ENCODE measurements at places on chromosomes 3 and 15.

GRCh38 chr3:16770021-16770420, 114.7 kb upstream of the PLCL2 start:
- no peak for DNase-seq

- no peak for DNase-seq
Measured at GRCh38 chr3:195151866-195152541, 119.0 kb downstream of the XXYLT1 start.

DNA sequence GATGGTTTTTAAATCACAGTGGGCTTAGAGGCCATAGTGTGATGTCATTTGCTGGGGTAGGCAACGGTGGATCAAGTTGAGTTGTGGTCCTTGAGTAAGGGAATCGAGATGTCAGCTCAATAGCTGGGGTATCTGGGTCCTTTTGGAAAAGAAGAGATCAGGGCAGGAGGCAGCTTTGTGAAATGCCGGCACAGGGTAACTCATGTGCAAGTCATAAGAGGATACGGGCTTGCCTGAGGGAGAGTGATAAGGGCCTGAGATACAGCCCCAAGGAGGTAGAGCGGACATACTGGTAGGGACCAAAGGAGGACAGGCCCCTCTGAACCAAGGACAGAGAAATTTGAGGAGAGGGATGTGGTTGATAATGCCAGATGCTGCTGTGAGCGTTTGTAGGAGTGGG, 4.2 kb upstream of the FAM131A start:
- no peak for DNase-seq

GRCh38 chr15:33539825-33540573, 229.2 kb downstream of the RYR3 start:
- no peak for DNase-seq

- no peak for DNase-seq
Measured at GRCh38 chr15:34327906-34328305, 9.7 kb downstream of the SLC12A6 start.

DNA sequence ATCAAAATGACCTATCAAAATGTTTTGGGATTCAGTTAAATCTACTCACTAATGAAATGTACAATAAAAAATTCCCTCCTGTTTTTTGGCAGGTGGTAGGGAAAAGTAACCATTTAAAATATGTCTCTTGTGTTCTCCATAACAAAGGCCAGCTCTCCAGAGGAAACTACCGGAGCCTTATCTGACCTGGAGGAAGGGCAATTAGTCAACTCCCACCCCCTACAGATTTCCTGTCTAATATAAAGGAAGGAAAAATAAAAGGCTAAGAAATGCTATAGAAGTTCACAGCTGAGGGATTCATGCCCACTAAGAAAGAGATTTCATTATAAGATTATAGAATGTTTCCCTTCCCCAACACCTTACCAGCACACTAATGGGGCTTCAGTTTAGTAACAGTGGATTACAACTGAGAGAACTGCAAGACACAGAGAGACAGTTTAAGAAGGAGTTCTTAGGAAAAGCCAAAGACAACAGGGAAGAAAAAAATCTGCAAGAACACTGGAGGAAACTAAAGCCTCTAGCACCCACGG, 376.5 kb upstream of the KCNMB2 start:
- no peak for DNase-seq

GRCh38 chr3:159650726-159651125, 337.9 kb upstream of the IL12A start:
- DNase-seq = no peak

DNA sequence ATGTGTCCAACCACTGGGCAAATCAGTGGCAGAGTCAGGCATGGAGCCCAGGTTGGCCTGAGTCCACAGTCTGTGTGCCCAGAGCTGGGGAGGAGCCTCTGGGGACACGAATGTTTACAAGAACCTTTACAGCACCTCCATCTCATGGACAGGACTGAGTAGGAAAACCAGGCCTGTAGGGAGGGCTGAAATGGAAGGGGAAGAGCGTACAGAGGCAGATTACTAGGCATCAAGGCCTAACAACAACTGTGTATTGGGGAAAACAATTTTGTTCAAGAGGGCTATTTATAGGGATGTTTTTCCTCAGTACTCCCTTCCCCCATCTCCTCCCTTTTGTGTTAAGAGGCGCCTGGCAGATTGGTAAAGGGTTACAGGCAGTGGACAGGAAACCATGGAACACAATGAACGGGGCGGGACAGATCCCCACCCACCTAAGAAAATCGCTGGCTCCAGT, 15.1 kb upstream of the ARHGAP31 start:
- DNase-seq = no peak

- DNase-seq = no peak
Measured at GRCh38 chr3:1823867-1824266, 274.8 kb upstream of the CNTN4 start.

- DNase-seq = no peak
Measured at GRCh38 chr3:55701997-55702396, 214.9 kb upstream of the WNT5A start.

DNA sequence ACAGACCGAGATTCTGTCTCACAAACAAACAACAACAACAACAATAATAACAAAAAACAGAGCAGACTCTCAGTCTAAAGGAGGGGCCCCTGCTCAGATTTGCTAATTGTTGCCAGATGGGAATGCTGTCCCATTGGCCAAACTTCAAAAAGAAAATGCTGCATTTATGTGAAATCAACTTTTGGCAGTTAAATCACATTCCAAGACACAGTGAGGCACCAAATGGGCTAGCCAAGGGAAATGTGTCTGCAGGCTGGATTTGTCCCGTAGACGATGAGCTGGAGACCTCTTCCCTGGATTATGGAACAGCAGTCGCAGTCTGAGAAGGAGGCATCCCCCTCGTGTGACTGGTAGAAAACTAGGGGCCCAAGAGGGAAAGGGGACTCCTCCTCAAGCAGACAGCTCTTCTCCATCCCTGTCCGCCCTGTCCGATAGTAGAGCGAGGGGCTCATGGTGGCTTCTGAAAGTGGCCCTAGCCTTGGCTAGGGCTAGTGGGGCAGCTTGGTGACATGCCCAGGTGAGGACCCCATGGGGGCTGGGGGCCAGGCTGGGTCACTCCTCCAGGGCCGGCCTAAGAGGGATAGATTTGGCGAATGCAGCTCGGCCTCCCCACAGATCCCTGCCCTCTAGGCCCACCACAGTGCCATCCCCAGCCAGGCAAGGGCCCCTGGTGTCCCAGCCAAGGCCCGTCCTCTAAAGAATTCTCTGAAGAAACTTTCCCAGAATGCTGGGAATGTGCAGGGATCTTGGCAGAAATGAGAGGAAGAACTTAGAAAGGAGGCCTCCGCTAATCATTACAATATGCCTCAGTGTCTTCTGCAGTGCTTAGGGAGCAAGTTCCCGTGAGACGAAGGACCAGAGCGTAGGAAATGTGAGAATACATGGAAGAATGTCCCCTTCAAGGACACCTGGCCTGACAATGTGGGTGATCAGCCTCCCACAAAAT, 2.0 kb downstream of the SLC22A14 start:
- no peak for DNase-seq

DNA sequence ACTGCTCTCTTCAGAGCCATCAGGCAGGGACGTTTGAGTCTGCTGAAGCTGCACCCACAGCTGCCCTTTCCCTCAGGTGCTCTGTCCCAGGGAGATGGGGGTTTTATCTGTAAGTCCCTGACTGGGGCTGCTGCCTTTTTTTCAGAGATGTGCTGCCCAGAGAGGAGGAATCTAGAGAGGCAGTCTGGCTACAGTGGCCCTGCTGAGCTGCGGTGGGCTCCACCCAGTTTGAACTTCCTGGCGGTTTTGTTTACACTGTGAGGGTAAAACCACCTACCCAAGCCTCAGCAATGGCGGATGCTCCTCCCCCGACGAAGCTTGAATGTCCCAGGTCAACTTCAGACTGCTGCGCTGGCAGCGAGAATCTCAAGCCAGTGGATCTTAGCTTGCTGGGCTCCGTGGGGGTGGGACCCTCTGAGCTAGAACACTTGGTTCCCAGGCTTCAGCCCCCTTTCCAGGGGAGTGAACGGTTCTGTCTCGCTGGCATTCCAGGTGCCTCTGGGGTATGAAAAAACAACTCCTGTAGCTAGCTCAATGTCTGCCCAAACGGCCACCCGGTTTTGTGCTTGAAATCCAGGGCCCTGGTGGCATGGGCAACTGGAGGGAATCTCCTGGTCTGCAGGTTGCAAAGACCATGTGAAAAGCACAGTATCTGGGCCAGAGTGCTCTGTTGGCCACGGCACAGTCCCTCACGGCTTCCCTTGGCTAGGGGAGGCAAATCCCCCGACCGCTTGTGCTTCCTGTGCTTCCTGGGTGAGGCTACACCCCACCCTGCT, 21.1 kb upstream of the ST6GAL1 start:
- peak; percentile 52 for DNase-seq

GRCh38 chr3:122660297-122660974, 20.2 kb upstream of the PARP14 start:
- DNase-seq = no peak

- DNase-seq = no peak
Measured at GRCh38 chr15:83276661-83277060, 7.8 kb downstream of the BNC1 start.

- no peak for DNase-seq
Measured at GRCh38 chr15:45611305-45611704, 23.5 kb upstream of the SQOR start.

- no peak for DNase-seq
Measured at GRCh38 chr3:84836961-84837360, 121.8 kb upstream of the CADM2 start.

GRCh38 chr3:24588629-24589512, 94.2 kb upstream of the THRB start:
- no peak for DNase-seq

- no peak for DNase-seq
Measured at GRCh38 chr3:42473083-42473932, 29.1 kb upstream of the VIPR1 start.

DNA sequence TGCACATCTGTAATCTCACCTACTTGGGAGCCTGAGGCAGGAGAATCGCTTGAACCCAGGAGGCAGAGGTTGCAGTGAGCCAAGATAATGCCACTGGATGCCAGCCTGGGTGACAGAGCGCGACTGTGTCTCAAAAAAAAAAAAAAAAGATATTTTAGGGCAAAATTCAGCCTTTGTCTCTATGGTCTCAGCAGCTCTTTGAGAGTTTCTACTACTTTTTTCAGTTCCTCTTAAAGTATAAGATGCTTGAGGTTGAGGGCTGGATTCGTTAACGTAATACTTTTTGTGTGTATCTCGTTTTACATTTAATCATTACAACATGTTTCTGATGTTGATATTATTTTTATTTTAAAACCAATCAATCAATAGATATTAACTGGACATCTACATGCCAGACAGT, 381.2 kb upstream of the TBL1XR1 start:
- DNase-seq = no peak

- no peak for DNase-seq
Measured at GRCh38 chr3:71087143-71088018, 496.1 kb downstream of the FOXP1 start.

- DNase-seq = no peak
Measured at GRCh38 chr3:57168151-57168550, 3.0 kb upstream of the IL17RD start.

- DNase-seq = no peak
Measured at GRCh38 chr3:184532940-184533732, 28.4 kb upstream of the EPHB3 start.

- DNase-seq = no peak
Measured at GRCh38 chr3:70291097-70291482, 21.3 kb downstream of the MDFIC2 start.

DNA sequence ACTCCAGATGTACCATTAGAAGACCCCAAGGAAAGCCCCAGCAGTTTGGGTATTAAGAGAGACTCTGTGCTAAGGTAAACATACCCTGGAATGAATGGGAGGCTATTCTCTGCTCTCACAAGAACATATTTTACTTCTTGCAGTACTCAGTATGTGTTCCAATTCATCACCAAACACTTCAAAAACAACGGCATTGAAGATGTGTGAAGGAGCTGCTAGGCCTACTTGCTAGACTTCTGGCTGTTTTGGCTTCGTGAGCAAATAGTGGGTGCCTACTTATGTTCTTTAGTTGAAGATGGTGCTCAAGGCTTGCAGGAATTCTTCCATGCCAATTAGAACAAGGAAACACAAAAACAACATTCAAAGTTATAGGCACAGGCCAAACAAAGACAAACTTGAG, 514.5 kb downstream of the ROBO1 start:
- DNase-seq = no peak

Data from activated CD4-positive, CD25-positive, alpha-beta regulatory T cell treated with anti-CD3 and anti-CD28 coated beads, Interleukin-2, amount 50 U/mL, for 16 hours (primary cell).